H4 (cell line): ENCODE measurements at places on chromosomes 7 and 10. TPM values are rescaled to one million over a fixed set of nuclear protein-coding genes. Genes with fewer than 3 reads are reported as not detected.

Gene CH25H
- 0.12 TPM in 1 of 2 replicates, not detected in the other for total RNA-seq

Gene CDHR1
- total RNA-seq = 0.29 and 0.37 TPM in 2 replicates

Gene TRIL
- not detected in 2 replicates for total RNA-seq

Gene KCNH2
- total RNA-seq = 0.58 and 0.84 TPM in 2 replicates

Gene POLR2J
- 42.0 and 53.2 TPM in 2 replicates for total RNA-seq

Gene GPR141
- total RNA-seq = not detected in 2 replicates
